ENCODE measurements at places on chromosomes 3 and 15.
A peak's percentile ranks its signal among the peaks of the same experiment; 100 is the strongest.

DNA sequence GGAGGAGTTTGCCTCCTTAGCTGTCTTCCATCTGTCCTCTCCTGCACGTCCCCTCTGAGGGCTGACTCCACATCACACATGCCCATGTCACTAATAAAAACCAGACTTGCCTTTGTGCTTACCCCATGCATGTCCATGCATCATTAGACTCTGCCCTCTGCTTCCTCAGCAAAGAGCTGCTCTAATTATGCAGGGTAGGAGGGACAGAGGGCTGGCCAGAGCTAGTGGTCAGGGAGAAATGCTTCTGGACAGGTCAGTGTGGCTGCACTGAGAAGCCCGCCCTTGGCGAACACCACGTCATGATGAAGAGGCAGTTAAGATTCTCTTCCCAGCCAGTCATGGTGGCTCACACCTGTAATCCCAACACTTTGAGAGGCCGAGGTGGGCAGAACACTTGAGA lies 8.9 kb downstream of the CA12 start:
- peak; percentile 39 for DNase-seq

DNA sequence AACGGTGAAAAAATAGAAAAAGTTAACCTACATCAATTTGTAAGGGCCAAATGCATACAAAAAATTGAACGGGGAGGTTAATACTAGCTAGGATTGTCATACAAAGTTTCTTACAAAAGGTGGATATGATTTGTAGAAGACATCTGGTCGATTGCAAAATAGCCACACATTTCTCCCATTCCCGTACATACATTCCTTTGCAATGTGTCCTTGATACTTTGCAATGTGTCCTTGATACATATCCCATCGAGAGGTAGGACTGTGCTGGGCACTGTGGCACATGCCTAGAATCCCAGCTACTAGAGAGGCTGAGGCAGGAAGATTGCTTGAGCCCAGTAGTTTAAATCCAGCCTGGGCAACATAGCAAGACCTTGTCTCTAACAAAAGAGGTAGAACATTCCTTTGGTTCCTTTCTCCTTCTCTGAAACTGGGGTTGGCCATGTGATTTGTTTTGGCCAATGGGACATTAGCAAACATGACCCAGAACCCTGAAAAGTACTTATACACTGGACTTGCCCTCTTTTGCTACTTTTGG lies 9.5 kb downstream of the TTBK2 start:
- DNase-seq: no peak

DNA sequence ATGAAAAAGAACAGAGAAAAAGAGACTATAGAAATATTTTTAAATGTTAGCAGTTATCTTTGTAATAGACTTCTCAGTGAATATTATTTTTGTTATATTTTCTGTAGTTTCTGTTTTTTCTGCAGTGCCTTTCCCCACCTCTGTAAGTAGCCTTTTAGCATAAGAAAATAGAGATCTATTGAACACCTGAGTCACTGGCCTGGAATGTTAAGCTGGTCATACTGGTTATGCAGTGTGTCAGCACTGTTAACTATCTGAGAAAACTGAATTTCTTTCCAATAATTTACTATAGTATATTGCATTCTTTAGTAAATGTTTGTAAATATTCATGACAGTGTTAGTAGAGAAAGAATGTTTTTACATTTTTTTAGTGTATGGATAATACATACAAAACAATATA lies 79.8 kb downstream of the NECTIN3 start:
- DNase-seq: peak; percentile 35

- DNase-seq: peak; percentile 97
Measured at GRCh38 chr3:45084820-45085816, 59.0 kb downstream of the CLEC3B start.

GRCh38 chr3:127422663-127423375 lies 135.0 kb upstream of the PRR20G start:
- DNase-seq: no peak

DNA sequence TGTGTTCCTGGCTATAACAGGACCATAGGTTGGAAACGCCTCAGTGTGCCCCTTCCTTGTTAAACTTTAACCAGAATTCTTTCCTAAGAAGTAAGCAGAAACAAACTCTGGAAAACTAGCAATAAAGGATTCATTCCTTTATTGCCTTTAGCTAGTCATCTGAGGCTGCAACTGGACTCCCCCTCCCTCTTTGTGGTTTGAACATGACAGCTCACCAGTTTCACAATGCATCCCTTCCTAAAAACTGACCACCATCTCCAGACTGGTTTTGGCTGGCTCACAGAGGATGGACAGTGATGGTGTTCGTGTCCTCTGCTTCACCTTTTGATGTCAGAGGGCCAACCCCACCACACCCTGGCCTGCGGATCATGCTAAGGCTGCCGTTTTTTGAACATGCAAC lies 27.9 kb upstream of the TGFBR2 start:
- DNase-seq: peak; percentile 81

DNA sequence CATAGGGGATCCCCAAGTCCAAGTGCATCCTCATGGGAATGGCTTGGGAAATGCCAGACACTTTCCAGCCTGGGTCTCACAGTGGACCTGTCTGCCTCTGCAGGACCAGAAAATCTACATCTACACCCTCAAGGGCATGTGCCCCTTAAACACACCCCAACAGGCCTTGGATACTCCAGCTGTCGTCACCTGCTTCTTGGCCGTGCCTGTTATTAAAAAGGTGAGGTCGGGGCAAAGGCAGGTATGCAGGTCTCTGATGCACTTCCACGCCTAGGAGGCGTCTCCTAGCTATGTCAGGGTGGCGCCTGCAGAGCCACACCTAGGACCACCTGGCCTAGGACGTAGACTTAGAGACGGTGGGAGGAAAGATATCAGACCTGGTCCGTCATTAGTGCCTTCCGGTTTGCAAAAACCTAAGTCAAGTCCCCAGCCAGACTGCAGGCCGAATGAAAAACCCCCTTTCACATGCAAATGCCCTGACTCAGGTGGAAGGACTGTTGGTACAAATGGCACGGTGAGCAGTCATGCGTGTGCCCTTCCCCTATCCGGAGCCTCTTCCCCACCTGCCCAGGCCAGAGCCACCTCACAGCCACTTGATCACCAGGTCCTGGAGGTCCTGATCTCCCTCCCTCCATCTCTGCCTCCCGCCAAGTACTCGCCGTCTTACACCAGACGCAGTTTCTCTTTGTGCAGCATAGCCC lies 143.5 kb downstream of the LRRK1 start:
- no peak for DNase-seq

DNA sequence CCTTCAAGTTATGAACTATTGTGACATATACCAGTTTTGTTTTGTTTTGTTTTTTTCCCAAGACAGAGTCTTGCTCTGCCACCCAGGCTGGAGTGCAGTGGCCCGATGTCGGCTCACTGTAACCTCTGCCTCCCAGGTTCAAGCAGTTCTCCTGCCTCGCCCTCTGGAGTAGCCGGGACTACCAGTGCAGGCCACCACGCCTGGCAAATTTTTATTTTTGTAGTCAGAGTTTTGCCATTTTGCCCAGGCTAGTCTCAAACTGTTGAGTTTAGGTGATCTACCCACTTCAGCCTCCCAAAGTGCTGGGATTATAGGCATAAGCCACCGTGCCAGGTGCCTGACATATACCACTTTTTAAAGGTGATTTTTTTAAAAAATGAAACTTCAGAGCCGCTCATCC lies 74.6 kb downstream of the ARRDC4 start:
- no peak for DNase-seq

GRCh38 chr3:182755308-182755707 lies 38.0 kb upstream of the ATP11B start:
- DNase-seq: no peak

DNA sequence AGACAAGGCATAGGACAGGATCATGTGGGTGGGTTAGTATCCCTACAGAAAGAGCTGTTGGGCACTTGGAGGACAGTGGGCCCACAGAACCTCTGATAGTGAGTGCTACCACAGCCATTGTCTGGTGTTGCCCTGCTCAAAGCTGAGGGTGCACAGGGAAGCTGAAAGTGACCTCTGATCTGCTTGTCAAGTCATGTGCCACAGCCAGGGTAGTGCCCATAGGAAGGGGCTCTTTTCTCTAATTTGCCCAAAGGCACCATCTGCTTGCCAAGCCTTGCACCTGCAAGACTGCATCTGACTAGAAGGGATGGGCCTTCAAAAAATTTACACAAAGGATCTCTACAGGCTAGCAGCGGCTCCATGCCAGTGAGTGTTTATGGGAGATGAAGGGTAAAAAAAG lies 87.4 kb upstream of the GSK3B start:
- DNase-seq: no peak

GRCh38 chr3:98980915-98981596 lies 79.6 kb upstream of the DCBLD2 start:
- DNase-seq: peak; percentile 98

DNA sequence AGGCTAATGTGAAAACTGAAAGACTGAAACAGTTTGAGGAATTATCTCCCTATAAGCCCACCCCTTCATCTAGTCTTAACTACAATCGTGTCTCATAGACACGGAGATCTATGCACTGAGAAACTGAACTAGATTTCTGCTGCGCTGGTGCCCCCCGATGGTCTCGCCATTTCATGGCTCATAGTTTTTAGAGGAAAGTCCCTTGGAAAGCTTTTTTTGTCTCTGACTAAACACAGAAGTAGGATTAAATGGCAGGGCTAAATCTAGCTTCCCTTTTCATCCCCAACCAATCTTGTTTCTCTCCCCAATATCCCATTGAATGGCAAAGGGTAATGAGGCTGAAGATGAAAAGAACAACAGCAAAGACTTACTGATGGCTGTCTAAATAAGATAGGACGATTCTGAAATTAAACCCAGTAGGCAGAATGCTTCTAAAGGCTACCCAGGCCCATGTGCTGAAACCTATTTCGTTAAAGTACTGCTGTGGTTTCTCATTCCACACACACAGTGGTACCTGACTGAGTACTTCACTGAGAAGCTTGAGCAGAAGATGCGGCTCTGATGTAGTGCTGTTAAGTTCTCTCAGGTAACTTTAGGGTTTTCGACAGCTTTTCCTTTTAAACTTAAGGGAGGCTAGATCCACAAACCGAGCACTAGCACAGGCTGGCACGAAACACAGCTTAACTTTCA lies 142.7 kb downstream of the GADL1 start:
- DNase-seq: peak; percentile 53

DNA sequence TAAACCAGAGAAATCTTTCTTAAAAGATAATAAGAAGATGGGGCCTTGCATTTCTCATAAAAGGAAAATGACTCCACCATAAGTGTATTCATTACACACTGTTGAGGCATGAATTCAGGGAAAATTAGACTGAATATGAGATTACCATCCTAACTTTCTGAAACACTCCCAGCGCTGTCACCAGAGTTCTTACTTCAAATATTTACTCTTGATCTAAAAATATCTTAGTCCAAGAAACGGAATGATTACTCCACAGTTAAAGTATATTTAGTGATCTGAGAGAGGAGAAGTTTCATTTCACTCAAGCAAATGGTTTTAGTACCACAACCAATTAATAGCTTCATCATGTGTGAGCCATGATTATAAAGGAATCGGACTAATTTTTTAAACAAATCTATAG lies 300.3 kb downstream of the ZBTB20 start:
- DNase-seq: no peak

GRCh38 chr3:31546162-31546561 lies 13.4 kb downstream of the STT3B start:
- no peak for DNase-seq

GRCh38 chr15:101641894-101642293 lies 10.3 kb downstream of the TM2D3 start:
- no peak for DNase-seq

- DNase-seq: no peak
Measured at GRCh38 chr3:46664188-46664970, 29.1 kb downstream of the ALS2CL start.

DNA sequence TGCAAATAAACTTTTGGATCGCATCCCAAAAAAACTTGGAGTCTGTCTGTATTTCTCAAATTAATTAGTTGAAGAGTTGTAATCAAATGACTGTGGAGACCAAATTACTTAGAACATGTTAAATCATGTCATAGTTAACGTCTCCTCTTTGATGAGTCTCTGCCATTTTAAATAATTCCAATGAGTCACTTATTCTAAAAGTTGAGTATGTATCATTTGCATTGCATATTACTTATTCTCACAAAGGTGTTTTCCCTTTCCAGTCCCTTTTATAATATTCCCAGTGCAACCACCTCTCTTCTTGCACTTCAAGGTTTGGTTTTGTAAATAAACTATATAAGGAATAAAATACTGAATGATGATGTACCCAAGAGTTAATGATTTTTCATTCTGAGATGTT lies 36.0 kb upstream of the MBNL1 start:
- no peak for DNase-seq

DNA sequence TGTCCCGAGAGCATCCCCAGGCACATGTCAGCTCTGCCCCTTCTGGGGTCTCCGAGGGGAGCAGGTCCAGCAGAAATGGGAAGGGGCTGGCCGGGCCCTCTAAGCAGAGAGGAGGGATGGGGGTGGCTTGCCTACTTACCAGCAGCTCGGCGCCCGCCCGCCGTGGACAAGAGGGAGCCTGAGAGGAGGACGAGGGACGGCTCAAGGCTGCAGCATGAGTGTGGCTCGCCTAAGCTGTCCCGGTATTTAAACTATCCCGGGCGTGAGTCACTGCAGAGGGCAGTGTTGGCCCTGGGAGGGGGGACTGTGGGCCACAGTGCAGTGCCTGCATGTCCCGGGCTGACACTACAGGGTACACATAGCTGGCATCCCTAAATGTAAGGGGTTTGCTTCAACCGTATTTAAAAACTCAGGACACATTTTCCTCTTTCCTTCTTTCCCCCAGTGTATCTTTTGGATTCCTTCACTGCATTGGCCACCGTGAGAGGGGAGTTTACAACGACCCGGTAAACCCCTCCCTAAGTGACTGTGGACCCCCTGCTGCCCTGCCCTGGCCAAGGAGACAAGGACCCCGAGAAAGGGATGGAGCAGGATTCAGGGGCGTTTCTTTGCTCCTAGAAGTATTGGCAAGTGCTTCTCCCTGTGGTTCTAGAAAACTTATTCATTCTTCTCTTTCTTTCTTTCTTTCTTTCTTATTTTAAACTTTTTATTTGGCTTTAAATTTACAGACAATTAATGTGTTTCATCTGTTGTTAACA lies at the start of gene LRRC15:
Gene LRRC15, minus strand, starts transcription at position 222 of the 758 bp plus-strand sequence. CDS start 8,700 bp downstream, outside the sequence.
- peak; percentile 77 for DNase-seq

DNA sequence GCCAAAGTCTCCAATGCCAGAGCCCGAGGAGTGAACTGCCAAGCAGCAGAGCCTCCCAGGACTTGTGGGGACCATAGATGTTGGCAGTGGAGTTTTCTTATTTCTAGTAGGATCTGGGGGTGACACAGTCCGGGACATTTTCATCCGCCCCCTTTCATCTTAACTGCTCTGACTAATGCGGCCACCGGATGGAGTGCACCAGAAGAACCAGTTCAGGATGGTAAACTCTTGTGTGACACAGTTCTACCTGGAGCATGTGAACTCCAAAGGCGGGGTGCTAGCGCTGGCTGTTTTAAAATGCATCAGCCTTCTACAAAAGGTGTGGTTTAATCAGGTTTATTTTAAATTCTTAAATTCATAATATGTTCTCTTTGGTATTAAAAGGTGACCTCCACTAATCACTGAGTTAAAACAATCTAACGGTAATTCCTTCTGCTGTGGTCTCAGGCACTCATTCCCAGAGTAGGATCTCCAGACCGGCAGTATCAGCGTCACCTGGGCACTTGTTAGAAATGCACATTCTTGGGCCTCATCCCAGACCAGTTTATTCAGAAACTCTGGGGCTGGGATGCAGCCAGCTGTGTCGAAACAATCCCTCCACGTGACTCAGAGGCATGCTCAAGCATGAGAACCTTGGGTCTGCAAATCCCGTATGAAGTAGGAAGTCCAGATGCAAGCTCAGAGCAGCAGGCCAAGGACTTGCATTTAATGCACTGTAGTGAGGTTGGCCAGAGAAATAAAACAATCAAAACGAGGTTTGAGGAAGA lies 105.5 kb downstream of the GABRB3 start:
- DNase-seq: no peak

GRCh38 chr3:13500133-13500885 lies 20.2 kb downstream of the HDAC11 start:
- DNase-seq: no peak

- DNase-seq: no peak
Measured at GRCh38 chr15:53841651-53842050, 82.2 kb upstream of the WDR72 start.
